NCI-H1436 (cell line): ENCODE measurements at places on chromosomes 12 and 14.

DNA sequence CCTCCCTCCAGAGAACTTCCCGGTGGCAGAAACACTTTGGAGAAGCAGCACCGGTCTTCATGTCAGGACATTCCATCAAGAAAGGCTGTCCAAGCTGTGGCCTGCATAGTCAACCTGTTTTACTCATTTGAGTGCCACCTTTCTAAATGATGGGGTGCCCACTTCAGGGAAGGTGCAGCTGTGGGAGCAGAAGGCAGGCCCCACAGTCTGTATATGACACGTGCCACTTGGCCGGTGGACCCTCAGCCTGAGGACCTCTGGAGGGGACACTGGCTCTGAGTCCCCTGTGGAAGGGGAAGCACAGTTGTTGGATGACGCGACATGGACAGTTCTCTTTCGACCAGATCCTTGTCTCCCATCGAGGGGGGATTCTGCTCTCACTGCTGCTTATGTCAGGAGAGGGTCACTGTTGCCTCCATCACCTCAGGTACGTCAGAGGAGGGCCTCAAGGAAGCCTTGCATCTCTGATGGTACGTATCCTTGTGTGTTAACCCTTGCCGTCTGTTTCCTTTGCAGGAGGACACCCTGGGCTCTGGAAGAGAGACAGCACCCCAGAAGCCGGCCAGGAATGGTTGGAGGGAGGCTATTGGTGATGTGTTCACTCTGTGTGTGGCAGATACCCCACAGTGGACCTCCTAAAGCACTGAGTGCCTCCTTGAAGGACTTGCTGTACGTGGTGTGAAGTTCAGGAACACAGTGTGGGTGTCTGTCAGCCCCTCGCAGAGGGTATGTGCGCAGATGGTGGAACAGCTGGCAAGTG, 132.1 kb upstream of the RTL1 start:
- DNase-seq, result no peak

DNA sequence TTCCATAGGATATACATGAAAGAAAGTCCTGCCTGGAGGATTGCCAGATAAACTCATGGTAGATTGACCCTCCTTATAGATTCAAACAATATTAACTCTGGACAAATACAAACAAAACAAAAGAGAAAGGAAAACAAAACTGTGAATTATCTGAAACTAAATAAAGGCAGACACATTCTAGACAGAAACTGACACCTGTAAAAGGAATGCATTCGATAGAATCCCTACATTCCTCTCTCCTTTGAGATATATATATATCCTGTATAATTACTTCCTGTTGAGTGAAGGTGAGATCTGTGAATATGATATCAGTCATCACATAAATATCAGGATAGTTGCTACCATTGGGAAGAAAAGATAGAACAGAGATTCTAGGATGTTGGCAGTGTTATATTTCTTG, 948.4 kb upstream of the ATXN7L3B start:
- DNase-seq, result no peak

GRCh38 chr12:56629459-56630179, 507 bp downstream of the BAZ2A start:
- DNase-seq, result no peak

DNA sequence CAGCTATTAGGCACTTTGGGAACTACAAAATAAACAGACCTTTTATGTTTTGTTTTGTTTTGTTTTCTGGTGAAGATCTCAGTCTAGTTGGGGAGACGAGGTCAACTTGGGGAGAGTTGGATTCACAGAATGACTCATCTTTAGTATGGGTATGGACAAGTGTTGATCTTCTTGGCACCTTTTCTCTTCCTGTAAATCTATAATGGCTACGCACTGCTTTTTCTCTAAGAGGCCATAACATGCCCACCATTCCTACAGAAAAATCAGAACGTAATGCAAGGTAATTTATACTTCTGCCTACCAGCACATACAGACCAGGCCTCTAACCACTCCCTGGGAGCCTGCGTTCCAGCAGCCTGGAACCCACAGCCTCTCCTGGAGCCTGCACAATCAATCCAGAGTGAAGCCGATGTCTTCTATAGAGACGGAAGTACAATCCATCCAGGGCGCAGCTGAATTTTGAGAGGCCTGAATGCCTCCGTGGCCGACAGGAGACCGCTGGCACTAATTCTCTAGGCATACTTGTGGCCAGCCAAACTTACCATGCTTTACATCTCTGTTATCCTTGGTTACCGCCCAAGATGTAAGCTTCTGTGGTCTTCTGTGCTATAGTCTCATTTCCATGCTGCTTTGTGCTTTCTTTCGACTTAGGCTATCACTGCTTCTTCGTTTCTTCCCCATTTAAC, 717 bp downstream of the PPHLN1 start:
- DNase-seq, result peak; percentile 1

DNA sequence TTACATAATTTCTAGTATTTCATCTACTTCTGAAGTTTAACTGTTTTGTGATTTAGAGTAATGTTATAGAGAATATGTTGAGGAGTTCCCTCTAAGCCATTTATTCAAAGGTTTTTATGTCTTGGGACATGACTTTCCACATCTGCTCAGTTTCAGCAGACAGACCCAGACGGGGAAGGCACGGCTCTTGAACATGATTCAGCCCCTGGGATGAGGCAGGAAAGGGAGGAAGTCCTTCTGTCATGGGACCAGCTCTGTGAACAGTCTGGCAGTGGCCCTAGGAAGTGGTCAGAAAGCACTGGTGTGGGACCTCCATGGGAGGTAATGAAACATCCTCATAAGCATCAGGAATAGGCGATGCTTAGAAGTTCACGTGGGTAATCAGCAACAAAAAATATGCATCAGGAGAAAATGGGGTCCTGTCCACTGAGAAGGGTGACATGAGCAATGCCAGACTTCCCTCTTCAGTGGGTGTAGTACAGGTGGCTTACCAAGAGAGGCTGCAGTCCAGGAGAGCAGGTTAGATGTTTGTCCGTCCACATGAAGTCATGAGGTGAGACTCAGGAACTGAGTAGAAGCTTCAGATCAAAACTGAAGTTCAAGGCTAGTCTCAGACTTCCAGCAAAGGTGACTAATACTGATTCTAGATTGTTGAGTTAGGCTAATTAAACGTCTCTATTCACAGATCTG, 248.5 kb downstream of the IPO8 start:
- DNase-seq, result no peak

GRCh38 chr12:121102307-121102706, 30.4 kb upstream of the P2RX7 start:
- no peak for DNase-seq

DNA sequence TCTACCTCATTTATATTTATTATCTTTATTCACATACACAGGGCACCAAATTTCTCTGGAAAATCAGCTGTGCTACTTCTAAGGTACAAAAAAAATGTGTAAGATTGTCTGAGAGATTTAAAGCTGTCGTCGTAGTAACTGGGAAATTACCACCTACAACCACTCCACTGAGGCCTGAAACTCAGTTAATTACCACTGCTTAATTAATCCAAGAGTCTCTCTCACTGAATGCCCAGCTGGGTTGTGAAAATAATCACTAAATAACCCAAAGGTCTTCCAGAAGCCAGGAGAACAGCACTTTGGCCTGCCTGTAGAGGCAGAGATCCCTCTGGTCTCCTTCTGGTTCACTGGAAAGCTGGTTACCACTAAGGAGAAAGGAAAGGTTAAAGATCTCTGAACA, 207.2 kb upstream of the TMPO start:
- no peak for DNase-seq

DNA sequence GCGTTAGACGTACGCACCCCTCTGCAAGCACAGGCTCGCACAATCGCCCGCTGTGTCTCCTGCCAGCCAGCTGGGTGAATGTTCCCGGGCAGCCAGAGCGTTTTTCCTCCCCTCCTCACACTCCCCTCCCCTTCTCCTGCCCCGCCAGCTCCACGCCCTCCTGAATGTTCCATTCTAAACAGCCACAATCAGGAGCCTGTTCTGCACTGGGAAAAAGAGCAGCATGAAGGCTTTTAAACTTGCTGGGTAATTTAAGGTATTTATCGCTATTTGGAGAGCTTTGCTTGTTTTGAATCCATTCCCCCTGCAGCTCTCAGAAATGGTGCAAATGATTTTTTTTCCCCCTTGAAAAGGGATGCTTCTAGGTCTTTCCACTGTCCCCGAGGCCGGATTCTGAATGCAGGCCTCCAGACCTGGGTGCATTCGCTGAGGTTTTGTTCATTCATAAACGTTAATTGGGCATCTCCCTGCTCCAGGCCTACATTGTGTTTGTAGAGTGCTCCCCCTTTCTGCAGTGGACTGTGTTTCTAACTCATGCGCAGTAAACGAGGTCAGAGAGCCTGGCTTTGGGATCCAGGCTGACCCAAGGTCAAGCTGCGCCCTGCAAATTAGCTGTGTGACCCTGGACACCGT, 212.5 kb downstream of the CHST11 start:
- peak; percentile 23 for DNase-seq

- no peak for DNase-seq
Measured at GRCh38 chr12:64685050-64685449, 74.2 kb downstream of the GNS start.

DNA sequence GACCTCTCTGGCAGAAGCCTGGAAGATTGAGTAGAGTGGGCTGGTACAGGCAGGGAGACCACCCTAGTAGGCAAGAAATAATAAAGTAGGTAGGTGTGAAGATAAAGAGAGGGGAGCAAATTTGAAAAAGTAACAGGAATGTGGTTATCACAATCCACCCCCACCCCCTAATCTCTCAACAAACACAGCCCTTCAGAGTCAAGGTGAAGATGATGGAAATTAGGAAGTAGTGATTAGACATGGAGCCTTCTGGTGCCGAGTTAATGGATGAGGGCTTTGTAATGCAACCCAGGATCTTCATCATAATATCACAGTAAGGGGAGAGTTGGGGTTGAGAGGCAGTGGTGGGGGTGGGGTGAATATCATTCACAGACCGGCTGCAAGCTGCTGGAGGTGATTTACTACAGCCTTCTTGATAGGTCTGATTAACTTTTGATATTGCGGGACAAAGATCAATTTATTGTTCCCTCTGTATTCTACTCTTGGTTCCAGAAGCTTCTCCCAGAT, 29.2 kb upstream of the CRY1 start:
- no peak for DNase-seq

DNA sequence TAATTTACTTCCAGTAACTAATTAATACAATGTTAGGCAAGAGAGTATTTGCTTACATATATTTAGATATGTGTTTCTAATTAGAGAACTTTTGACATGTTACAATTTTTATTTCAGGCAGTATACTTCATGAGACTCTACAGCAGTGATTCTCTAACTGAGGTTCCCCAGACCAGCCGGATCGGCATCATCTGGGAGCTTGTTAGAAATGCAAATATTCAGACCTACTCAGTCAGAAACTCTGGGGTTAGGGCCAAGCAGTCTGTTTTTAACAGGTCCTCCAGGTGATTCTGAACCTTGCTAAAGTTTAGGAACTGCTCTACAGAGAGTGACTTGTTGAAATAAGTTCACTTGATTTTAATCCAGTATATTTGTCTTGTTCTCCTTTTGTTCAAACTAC, 46.5 kb downstream of the ARID2 start:
- no peak for DNase-seq

- DNase-seq, result no peak
Measured at GRCh38 chr14:102903248-102903888, 19.1 kb upstream of the AMN start.

DNA sequence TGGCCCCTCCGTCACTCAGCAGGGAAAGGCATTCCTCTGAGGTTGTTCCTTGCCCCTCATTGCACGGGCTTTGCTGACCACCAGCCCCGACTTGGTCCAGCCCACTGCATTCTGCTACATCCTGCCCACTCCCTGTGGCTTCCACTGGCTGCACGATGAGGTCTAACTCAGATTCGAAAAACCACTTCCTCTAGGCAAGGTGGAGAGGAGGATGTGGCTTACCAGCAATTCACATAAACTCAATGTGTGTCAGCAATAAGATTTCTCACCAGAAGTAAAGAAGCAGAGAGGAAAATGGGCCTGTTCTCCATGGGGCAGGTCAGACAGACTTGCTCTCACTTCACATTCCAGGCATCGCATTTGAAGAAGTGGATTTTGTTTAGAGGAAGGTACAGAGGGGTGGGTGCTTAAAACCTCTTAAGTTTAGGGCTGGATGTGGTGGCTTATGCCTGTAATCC, 14.7 kb downstream of the GPR68 start:
- DNase-seq, result no peak

- no peak for DNase-seq
Measured at GRCh38 chr12:118109088-118109487, 5.3 kb upstream of the VSIG10 start.

GRCh38 chr14:101065246-101065645, 161.7 kb upstream of the RTL1 start:
- DNase-seq, result no peak

- no peak for DNase-seq
Measured at GRCh38 chr12:43636725-43637463, 84.9 kb upstream of the ADAMTS20 start.

DNA sequence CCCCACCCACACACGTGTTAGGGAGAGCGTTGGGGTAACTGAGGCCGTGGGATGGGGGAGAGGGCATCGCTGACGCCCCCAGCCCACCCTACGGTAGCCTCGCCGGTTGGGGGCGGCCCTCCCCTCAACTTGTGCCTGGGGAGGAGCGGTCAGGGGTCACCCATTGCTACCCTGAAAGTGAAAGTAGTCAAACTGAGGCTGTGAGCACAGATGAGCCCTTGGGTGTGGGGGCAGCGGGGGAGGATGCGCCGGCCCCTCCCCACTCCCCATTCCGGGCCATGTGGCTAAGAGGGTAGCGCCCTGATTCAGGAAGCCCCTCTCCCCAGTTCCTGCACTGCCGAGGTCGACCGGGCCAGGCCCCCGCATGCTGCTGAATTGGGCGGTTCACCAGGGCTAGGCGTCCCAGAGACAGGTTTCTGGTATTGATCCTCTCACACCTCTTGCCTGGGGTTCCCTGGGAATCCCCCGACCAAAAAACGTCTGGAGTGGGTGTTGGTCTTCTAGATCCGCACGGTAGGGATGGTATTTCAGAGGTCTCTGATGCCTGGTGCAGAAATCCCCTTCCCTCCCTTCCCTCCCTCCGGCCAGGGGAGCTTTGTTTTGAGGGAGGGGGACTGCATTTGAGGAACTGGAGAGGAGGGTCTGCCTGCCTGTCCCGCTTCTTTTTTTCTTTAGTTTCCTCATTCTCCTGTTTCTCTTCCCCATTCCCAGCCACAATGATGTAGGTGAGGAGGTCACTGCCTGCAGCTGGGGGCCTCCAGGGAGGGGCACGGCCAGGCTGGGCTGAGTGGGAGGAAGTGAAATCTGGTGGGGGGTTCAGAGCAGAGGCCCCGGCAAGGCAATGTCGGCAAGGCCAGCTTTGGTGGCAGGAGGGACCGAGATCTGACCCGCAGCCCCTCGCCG, 1.0 kb downstream of the SH2B3 start:
- no peak for DNase-seq

DNA sequence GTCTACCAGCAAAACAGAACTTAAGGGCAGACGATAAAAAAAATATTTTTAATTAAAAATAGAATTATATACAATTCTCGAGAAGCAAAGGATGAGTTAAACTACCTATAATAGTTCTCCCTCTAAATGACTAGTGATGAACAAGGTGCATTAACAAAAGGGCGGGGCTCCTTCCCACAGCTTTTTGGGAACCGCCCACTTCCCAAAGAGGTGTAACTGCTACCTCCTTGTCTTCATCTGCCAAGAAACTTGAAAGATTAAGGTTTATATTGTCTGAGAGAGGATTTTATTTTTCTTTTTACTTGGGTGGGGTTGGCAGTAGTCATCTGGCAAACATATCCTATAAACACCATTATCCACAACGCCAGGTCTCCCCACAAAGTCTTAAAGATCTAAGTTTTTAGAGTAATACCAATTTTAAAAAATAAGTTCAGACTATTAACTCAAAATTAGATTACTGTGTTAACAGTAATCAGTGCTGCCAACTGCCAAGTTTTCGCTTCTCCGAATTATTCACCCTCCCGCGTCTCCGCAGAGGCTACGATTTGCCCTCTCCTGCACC, 938 bp downstream of the RALGAPA1 start:
- DNase-seq, result peak; percentile 3
